ENCODE measurements at places on chromosomes 4 and X. TPM values are rescaled to one million over a fixed set of nuclear protein-coding genes. Genes with fewer than 3 reads are reported as not detected.

Gene AFP
- not detected for total RNA-seq

Gene TBL1X
- 25.5 TPM for total RNA-seq

Gene RPGR
- 17.0 TPM for total RNA-seq

Gene CXCL1
- total RNA-seq: 0.74 TPM

Gene ABCG2
- 1.6 TPM for total RNA-seq

Gene EVC2
- 7.0 TPM for total RNA-seq

Gene ZDHHC9
- total RNA-seq: 23.7 TPM

Gene CXCR3
- 0.32 TPM for total RNA-seq

Gene TRPC5OS
- total RNA-seq: not detected

Gene ADAMTS3
- 3.2 TPM for total RNA-seq

Gene NEXMIF
- total RNA-seq: 1.8 TPM

Gene SPANXD
- total RNA-seq: not detected

Gene TLR8
- 1.3 TPM for total RNA-seq

Gene SULT1B1
- 7.5 TPM for total RNA-seq

Gene PABPC5
- 3.5 TPM for total RNA-seq

Gene ARMCX5
- 9.6 TPM for total RNA-seq

Gene CLNK
- total RNA-seq: 0.19 TPM

Gene NHS
- total RNA-seq: 11.1 TPM

Gene KANTR
- 10.2 TPM for total RNA-seq

Gene SSX4B
- total RNA-seq: not detected

Gene ATP1B4
- not detected for total RNA-seq

Gene RIBC1
- total RNA-seq: 0.19 TPM

Gene TENM3
- 2.0 TPM for total RNA-seq

Gene FOXP3
- not detected for total RNA-seq

Gene SLC6A8
- 33.5 TPM for total RNA-seq

Gene GLRA3
- total RNA-seq: not detected

Gene TLR1
- total RNA-seq: 15.8 TPM

Gene WDFY3
- 105 TPM for total RNA-seq

Gene ARR3
- not detected for total RNA-seq

Gene MAP7D2
- not detected for total RNA-seq

Gene TBC1D19
- 11.7 TPM for total RNA-seq
